ENCODE measurements at places on chromosomes 1 and 21.
A peak's percentile ranks its signal among the peaks of the same experiment; 100 is the strongest.

GRCh38 chr1:234709473-234710228 is 99.7 kb upstream of the IRF2BP2 start:
- H3K4me3 ChIP-seq: no peak overlapping the region
- no peaks in the 10 kb centered on the region for H3K4me1 ChIP-seq
- DNase-seq: no peak
- H3K27me3 ChIP-seq: no peaks in the 10 kb centered on the region
- H3K27ac ChIP-seq: no peak overlapping the region

- H3K27me3 ChIP-seq: no peaks in the 10 kb centered on the region
- H3K27ac ChIP-seq: no peak overlapping the region
- H3K4me3 ChIP-seq: no peak overlapping the region
Measured at GRCh38 chr1:113940365-113941244, 11.5 kb downstream of the HIPK1 start.

- peaks cover 19% of the 10 kb centered on the region for H3K4me1 ChIP-seq
- H3K27ac ChIP-seq: peak overlapping the region; percentile 89
- H3K36me3 ChIP-seq: peaks cover 21% of the 10 kb centered on the region
- DNase-seq: no peak
- H3K4me3 ChIP-seq: peak overlapping the region; percentile 100
- H3K27me3 ChIP-seq: no peaks in the 10 kb centered on the region
Measured at GRCh38 chr1:156727492-156727891, 777 bp upstream of the METTL25B start.

GRCh38 chr1:220843481-220844011 is 35.7 kb upstream of the HLX start:
- no peaks in the 10 kb centered on the region for H3K4me1 ChIP-seq
- H3K4me3 ChIP-seq: no peak overlapping the region
- no peak for DNase-seq
- H3K27ac ChIP-seq: no peak overlapping the region
- H3K27me3 ChIP-seq: no peaks in the 10 kb centered on the region

- no peak overlapping the region for H3K4me3 ChIP-seq
- no peak for DNase-seq
- no peak overlapping the region for H3K27ac ChIP-seq
- H3K36me3 ChIP-seq: no peaks in the 10 kb centered on the region
- no peaks in the 10 kb centered on the region for H3K4me1 ChIP-seq
Measured at GRCh38 chr1:248007778-248008177, 5.7 kb upstream of the OR2L5 start.

GRCh38 chr1:30414086-30414850 is 309.1 kb downstream of the MATN1 start:
- no peaks in the 10 kb centered on the region for H3K27me3 ChIP-seq
- no peaks in the 10 kb centered on the region for H3K36me3 ChIP-seq
- no peaks in the 10 kb centered on the region for H3K4me1 ChIP-seq

- no peak for DNase-seq
- no peaks in the 10 kb centered on the region for H3K36me3 ChIP-seq
- H3K4me1 ChIP-seq: peaks cover 6% of the 10 kb centered on the region
- no peak overlapping the region for H3K27ac ChIP-seq
- H3K27me3 ChIP-seq: no peaks in the 10 kb centered on the region
Measured at GRCh38 chr1:167876597-167877175, 37.2 kb downstream of the ADCY10 start.

GRCh38 chr1:225746361-225747179 is 31.1 kb upstream of the SRP9 start:
- H3K36me3 ChIP-seq: no peaks in the 10 kb centered on the region
- DNase-seq: peak; percentile 82
- H3K27ac ChIP-seq: no peak overlapping the region
- H3K4me3 ChIP-seq: peak overlapping the region; percentile 11

DNA sequence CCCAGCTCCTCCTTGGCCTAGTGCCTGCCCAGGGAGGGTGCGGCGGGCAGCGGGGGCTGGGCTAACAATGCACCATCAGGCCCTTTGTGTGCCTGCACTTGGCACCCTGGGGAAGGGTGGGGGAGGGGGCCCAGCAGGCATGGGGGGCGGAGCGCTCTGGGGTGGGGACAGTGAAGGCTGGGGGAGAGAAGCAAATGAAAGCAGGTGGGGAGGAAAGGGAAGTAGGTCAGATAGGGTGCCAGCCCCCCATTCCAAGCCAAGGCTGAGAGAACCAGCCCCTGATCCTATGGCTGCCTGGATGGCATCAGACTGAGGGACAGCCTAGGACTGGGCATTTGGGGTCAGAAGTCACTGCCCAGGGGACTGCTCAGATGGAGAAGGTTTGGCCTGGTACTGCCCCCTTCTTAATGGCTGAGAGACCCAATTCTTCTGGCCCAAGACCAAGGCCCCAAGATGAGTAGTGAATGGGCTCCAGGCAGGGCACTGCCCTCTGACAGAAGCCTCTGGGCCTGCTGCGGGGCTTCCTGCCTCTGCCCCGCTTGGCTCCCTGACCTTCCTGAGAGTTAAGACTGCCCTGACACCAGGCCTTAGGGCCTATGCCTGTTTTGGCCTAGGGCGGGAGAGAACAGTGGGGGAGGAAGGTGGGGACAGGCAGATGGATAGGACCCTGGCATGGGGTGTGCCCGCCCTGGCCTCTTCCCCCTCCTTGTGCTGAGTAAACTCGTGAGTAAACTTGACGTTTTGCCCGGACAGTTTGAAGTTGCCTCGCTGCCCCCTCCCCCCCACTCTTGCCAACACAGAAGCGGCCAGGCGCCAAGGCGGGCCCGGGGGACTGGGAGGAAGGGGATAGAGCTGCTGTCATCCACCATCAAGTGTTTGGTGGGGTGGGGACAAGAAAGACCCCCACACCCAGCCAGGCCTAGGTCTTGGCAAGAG is 2.7 kb downstream of the ZBTB7B start:
- peaks cover 6% of the 10 kb centered on the region for H3K4me1 ChIP-seq
- H3K27me3 ChIP-seq: no peaks in the 10 kb centered on the region
- DNase-seq: no peak
- H3K27ac ChIP-seq: no peak overlapping the region

GRCh38 chr1:77313491-77313890 is 31.7 kb downstream of the AK5 start:
- DNase-seq: peak; percentile 64
- H3K27ac ChIP-seq: no peak overlapping the region
- H3K27me3 ChIP-seq: no peaks in the 10 kb centered on the region
- H3K36me3 ChIP-seq: no peaks in the 10 kb centered on the region

DNA sequence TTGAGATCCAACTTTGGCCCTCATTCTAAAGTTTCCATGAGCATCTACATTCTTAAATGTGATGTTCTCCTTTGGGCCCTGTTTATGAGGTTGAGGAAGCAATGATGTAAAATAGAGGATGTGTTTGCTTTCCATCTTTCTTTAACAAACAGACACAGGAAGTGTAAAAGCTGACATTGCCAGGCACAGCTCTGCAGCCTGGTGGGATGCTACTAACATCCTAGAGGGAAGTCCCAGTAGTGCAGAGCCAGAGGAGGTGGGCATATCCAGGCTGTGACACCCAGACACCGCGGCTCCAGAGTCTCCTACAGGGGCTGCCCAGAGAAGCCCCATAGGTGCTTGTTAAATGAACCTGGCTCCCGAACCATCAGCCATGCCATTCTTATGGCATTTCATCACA is 16.2 kb downstream of the OLFML2B start:
- H3K27me3 ChIP-seq: no peaks in the 10 kb centered on the region
- H3K4me1 ChIP-seq: 0 out of 2 replicates have a peak, but pooled peaks cover 2% of the 10 kb centered on the region
- DNase-seq: no peak
- H3K4me3 ChIP-seq: no peak overlapping the region
- no peak overlapping the region for H3K27ac ChIP-seq
- no peaks in the 10 kb centered on the region for H3K36me3 ChIP-seq

DNA sequence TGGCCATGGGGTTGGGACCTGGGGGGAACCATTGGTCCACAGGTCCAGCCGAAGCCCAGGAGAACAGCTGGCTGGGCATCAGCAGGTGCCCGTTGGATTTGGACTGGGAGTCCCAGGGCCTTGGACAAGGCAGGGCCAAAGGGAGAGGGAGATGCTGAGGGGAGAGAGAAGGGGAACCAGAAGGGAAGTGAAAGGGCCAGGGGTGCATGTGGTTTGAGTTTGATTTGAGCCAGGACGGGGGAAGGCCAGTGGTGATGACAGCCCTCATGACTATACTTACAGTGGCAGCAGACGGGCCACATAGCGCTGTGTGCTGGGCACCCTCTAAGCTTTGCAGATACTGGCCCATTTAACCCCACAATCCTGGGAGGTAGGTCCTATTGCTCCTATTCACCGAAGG is 18.8 kb downstream of the AGRN start:
- H3K4me3 ChIP-seq: no peak overlapping the region
- H3K27ac ChIP-seq: no peak overlapping the region
- DNase-seq: no peak
- H3K27me3 ChIP-seq: peaks cover 39% of the 10 kb centered on the region
- H3K4me1 ChIP-seq: no peaks in the 10 kb centered on the region

Measured in H1 (cell line).